ENCODE measurements at places on chromosomes 7 and 10. TPM values are rescaled to one million over a fixed set of nuclear protein-coding genes. Genes with fewer than 3 reads are reported as not detected.
A peak's percentile ranks its signal among the peaks of the same experiment; 100 is the strongest.

- no peak overlapping the region for H3K4me3 ChIP-seq
- no peak overlapping the region for H3K27ac ChIP-seq
- H3K27me3 ChIP-seq: no peaks in the 10 kb centered on the region
- H3K4me1 ChIP-seq: no peaks in the 10 kb centered on the region
- no peaks in the 10 kb centered on the region for H3K36me3 ChIP-seq
Observed at GRCh38 chr10:104057717-104058116, 28.0 kb downstream of the COL17A1 start.

GRCh38 chr7:103150192-103150591 is 1.3 kb upstream of the NAPEPLD start:
- DNase-seq: no peak
- no peaks in the 10 kb centered on the region for H3K27me3 ChIP-seq
- H3K4me3 ChIP-seq: peak overlapping the region; percentile 82
- H3K27ac ChIP-seq: peak overlapping the region; percentile 88
- peaks cover 13% of the 10 kb centered on the region for H3K36me3 ChIP-seq

DNA sequence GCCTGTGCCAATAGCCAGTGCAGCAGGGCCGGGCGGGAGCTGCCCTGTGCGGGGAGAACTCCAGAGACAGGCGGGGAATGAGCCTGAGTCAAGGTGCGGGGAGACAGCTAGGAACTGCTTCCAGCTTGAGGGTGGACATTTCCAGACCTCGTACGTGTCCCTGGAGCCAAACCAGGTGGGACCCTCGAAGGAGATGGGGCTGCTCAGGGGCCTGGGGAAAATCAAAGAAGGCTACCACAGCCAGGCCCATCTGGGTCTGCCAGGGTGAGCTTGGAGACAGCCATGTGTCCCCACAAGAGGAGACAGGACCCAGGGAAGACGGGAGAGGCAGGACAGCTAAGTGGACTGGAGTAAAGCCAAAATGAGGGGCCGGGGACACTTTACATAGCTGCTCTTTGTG is 504.9 kb upstream of the MGMT start:
- H3K4me1 ChIP-seq: no peaks in the 10 kb centered on the region
- H3K27ac ChIP-seq: no peak overlapping the region
- no peaks in the 10 kb centered on the region for H3K36me3 ChIP-seq
- H3K27me3 ChIP-seq: no peaks in the 10 kb centered on the region

DNA sequence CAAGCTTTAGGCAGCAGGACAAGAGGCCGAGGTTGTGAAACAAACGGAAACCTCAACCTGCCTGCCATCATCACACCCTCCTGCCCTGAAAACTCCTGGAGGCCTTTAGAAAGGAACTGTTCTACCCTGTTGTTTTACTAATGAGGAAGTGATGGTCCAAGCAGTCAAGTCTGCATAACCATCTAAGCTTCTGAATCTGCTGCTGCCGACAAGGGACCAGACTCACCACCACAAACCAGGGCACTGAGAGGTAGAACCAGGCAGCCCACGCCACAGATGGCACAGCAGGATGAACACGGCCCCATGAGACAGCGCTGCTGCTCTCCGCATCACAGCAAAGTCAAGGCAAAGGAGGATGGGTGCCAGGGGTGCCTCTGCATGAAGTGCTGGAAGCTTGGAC is 209.4 kb downstream of the CELF2 start:
- H3K36me3 ChIP-seq: peaks cover 57% of the 10 kb centered on the region
- no peak for DNase-seq
- H3K27ac ChIP-seq: peak overlapping the region; percentile 91
- peaks cover 92% of the 10 kb centered on the region for H3K4me1 ChIP-seq

DNA sequence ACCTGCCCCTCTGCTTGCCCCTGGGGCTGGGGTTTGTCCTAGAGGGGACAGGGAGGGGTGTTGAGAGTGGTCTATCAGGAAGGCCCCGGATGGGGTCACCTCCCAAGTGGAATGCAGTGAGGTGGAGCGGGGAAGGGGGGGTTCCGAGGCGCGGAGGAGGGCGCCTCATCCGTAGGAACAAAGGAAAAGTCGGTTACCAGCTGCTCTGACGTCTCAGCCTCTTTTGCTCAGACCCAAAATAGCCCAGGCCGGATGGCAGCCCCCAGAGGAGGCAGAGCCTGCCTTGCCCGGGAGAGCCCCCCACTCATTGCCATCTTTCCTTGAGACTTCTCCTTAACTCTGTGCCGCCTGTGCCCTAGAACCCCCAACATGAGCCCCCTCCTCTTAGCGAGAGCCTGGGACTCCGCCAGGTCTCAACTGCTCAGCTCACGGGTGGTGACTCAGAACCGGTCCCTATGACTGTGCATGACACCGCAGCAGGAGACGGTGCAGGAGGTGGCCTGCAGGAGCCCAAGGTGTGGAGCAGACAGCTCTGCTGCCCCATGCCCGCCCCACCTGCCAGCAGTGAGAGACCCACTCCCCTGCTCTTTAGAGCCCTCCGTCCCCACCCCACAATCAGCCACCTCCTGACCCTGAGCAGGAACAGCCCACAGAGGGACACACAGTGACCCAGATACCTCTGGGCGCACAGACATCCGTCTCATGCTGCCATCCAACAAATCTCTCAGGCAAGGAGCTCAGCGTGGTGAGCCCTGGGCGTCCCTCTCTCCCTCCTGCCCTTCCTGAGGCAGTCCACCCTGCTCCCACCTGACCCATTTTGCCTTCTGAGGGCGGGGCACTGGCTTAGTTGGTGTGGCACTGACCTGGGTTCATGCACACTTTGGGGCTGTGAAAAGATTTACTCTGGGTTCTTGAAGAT is 13.1 kb downstream of the STX1A start:
- DNase-seq: no peak
- H3K36me3 ChIP-seq: peaks cover 20% of the 10 kb centered on the region
- H3K27ac ChIP-seq: no peak overlapping the region
- peaks cover 8% of the 10 kb centered on the region for H3K4me1 ChIP-seq

NPFFR1 gene
- total RNA-seq: not detected

STEAP1 gene
- total RNA-seq: 3.3 TPM
